AML-193 (cell line): ENCODE measurements at places on chromosomes 2 and 18.

GRCh38 chr2:238220892-238221521 is 17.5 kb upstream of the ILKAP start:
- no peak for DNase-seq

- no peak for DNase-seq
Measured at GRCh38 chr2:213959589-213959988, 451.3 kb upstream of the VWC2L start.

DNA sequence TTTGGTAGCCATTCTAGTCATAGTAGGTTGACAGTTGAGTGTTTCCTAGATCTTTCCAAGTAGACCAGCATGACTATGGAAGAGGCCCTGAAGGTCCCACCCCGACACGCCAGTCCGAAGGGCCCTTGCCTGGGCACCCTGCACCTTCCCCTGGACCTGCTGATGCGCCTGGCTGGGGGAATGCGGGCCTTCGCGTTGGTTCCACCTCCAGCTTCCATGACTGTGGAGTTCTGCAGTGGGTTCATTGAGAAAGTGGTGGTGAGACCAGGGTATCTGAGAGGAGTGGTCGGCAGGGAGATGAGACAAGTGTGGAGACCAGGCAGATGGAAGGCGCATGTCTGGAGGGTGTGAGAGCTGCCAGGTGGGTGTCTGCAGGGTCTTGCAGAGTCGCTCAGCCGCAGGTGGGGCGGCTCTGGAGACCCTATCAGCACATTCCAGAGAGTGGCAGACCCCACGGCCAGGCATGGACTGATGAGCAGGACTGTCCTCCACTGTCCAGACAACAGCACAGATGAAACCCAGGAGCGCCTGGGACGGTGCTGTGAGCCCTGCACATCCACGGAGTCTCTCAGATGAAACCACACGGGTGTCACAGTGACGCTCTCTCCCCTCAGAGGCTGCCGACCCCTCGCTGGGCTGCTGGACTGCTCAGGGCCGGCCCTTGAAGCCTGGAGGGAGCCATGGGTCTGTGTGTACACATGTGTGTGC is 182.5 kb upstream of the HDAC4 start:
- DNase-seq: no peak

GRCh38 chr2:204339212-204339715 is 206.0 kb upstream of the PARD3B start:
- no peak for DNase-seq

DNA sequence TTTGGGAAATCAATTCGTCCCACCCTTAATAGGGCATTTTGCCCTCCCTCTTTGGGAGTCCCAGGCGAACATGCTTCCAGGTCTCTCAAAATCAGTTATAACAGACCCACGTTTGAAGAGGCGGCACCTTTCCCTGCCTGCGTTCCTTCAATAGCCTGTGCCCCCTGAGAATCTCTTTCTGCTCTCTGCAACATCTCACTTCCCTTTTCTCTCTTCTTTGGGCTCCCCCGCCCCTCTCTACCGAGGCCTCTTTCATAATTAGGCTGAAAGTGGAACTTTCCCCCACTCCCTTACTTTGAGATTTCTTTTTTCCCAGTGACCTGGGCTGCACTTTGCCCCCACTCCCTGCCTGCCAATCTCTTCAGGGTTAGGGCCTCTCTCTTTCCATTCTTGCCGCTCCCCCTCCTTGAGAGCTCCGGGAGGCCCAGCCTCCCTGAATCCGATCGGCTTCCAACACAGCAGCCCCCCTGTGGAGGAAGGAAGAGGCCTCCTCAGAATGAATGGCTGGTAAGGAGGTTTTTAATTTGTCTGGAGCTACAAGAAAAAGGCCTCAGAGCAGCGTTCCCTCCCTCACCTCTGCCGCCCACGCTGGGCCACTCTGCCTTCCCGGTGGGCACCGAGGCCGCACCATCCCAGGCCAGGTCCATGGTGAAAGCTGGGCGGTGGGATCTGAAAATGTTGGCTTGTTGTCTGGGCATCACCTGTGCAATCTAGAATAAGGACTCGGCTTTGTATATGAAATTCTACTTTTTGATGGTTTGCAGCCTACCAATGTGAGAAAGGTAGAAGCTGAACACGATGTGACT is 162.6 kb upstream of the SIX3 start:
- DNase-seq: peak; percentile 67

DNA sequence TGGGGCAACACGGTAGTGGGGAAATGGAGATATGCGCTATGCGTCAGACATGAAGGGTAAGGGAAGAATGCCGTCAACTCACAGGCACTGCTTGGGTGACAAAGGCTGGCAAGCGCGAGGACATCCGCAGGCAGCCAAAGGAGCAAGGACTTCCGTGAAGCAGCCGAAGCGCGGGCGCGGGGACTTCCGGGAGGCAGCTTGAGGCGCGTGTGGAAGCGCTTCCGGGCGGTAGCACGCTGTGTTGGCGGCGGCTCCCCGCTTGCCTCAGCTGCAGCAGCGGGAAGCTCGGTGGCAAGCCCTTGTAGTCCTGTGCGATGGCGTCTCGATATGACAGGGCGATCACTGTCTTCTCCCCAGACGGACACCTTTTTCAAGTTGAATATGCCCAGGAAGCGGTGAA is at the start of gene PSMA8:
Gene PSMA8 (plus strand): TSS at position 218 of the 400 bp plus-strand sequence. CDS start 97 bp downstream, at position 315.
- no peak for DNase-seq

DNA sequence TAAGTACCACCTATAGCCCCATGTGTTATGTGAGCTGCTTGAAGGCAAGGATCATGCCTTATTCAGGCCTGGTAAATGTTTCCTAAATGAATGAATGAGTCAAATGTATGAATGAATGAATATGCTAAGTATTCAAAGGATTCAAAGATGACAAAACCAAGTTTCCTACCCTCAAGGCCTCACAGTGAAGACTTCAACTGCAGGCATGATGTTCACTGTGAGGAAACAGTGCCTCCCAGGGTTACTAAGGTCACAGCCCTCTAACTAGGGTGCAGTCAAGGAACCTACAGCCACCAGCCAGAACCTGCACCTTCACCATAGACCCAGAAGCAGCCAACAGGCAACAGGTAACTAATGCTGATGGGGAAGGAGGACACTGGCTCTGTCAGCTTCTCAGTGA is 69.3 kb downstream of the SUMO1 start:
- no peak for DNase-seq

DNA sequence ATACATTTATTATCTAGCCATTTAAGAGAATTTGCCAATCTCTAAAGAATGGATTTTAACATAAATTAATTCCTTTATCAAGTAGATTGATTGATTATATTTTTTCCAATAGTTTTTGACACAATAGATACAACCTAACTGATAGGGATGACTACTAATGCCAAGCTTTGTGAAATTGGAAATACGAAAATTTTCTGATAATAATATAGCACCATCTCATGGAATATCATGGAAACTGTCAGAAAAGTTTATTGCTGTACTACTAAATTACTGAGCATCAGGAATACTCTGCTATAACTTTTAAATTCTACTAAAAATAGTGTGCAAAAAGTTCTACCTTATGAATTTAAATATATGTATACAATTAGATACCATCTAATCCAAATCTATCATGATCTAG is 101.8 kb upstream of the MAP2 start:
- no peak for DNase-seq

- no peak for DNase-seq
Measured at GRCh38 chr18:79612291-79613108, 67.1 kb upstream of the CTDP1 start.

GRCh38 chr18:22060361-22060760 is 109.0 kb upstream of the GATA6 start:
- no peak for DNase-seq

DNA sequence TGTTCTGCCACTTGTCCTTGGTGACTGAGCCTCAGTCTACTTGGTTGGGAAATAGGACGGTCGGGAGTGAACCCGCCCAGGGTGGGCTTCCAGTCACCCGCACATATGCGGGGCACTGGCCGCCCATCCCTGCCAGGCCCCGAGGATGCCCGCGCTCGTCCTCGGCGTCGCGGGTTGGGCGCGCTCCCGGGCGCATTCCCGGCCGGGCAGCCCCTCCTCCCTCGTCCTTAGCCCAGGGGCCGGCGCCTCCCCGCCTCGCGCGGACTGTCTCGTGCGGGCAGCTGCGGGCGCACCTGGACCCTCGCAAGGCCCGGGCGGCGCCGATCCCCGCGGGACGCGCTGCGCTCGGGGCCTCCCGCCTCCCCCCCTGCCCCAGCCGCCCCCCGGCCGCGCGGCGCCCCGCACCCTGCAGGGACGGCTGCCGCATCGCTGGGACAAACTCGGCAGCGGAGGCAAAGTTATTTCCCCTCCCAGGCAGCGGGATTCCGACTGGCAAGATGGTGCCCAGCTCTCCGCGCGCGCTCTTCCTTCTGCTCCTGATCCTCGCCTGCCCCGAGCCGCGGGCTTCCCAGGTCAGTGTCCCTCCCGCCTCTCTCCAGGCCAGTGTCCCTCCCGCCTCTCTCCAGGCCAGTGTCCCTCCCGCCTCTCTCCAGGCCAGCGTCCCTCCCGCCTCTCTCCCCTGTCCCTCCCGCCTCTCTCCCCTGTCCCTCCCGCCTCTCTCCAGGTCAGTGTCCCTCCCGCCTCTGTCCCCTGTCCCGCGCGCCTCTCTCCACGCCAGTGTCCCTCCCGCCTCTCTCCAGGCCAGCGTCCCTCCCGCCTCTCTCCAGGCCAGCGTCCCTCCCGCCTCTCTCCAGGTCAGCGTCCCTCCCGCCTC is at the start of gene FBLN7:
Gene FBLN7 (plus strand): TSS at position 227 of the 874 bp plus-strand sequence. CDS start 271 bp downstream, at position 498.
- no peak for DNase-seq

GRCh38 chr2:78061301-78061700 is 539.1 kb upstream of the LRRTM4 start:
- no peak for DNase-seq

- no peak for DNase-seq
Measured at GRCh38 chr2:173858291-173858731, 106.9 kb downstream of the SP3 start.

DNA sequence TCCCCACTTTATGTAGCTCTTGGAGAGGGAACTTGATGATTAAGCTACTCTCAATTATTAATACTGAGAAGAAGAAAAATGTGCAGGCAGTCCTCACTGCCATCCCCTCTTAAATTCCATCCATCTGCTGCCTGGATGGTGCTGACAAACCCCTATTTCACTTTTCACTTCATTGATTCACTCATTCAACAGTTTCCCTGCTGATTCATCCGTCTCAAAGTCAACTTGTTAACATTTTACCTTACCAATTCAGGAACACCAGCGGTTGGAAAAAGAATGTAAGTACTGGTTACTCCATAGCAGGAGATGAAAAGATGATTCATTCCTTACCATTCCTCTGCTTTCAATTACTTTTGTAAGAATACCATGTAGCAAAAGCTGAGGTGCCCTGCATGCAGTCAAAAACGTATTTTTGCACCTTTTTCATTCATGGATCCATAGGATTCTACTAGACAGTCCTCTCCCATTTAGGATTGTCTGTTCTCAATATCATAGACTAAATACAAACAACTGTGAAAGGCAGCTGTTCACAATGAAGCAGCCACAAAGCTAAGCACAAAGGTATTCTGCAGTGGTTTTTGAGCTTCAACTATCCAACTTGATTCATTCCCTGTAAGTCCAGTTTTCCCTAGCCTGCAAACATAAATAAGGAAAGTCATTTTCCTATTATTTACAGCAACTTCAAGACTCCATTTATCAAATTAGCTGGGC is 262.0 kb downstream of the MREG start:
- no peak for DNase-seq

DNA sequence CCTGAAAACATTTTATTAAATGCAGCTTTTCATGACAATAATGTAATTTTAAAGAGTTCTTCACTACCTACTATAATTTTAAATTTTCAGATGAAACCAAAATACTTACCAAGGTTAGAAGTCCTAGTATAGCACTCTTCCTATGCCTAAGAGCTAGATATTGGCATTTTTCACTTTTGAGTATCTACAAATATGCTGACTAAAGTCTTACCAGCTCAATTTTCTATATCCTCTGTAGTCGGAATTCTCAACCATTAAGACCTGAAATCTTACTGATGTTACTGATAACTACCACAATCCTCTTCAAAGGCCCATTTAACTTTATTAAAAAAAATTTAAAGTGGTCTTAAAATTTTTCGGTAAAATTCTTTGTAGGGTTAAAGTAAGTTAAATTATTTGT is 32.0 kb downstream of the PREPL start:
- DNase-seq: no peak

DNA sequence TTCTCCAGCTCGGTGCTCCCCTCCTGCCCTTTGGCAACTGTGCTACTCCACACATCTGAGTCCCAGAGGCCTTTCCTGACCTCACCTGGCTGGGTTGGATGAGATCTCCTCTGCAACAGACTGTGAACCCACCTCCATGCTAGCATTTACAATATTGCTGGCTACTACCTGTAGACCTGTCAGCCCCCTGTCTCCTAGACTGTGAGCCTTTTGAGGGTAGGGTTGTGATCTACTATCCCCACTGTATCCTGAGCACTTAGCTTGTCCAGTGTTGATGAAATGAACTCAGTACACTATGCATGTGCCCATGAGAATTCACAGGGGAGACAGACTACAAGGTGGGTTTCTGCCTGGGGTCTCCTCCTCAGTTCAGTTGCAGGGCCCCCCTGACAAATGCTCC is 70.1 kb downstream of the C1QL2 start:
- no peak for DNase-seq

DNA sequence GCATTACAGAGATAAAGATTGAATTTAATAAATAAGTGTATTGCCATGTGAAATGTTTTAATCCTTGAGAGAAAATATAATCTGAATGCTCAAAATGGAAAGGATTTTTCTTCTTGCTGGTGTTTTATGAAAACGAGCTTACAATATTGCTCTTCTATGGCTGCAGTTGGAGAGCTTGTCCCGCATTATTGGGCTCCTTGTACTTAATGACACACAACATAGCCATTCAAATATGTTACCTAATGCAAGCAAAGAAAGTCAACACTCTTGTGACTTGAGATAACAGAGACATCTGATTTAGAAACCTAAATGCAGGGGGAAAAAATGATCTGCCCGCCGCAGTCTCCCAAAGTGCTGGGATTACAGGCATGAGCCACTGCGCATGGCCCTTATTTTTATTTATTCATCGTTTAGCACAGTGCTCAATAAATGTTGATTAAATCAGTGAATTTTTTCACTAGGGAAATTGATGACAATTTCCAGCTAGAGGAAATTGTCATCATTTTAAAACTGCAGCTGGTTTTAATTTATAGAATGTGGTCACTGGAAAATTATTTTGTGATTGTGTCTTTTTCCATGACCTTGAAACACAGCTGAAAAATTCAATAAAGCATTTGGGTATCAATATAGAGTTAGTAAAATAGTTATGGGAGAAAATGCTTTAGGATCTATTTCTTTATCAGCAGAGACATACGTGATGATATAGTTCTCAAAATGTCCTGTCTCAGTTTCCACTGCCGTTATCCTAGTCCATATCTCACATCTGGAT is 2.4 kb upstream of the PRKD3 start:
- DNase-seq: no peak

GRCh38 chr2:11631462-11631861 is 38.5 kb downstream of the NTSR2 start:
- DNase-seq: no peak

DNA sequence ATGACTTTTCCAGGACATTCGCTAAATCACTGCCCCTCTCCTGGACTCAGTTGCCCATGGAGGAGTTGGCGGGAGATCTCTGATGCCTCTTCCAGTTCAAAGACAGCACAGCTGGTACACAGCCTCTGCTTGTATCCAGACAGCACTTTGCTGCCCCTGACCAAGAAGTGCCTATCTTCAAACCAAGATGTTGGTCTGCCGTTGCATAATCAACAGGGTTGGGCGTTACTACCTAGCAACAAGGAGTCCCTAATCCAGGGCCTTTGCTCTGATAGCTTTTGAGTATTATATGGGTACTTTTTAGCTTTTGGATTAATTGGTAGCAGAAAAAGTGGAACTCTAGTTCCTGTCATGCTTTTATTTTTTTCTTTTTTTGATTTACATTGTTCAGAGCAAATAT is 166.6 kb downstream of the FAM210A start:
- no peak for DNase-seq
